Right lobe of liver (tissue), 6 donors: ENCODE measurements at places on chromosomes 12 and 14. TPM values are rescaled to one million over a fixed set of nuclear protein-coding genes. Genes with fewer than 3 reads are reported as not detected.

ACVRL1 gene
- 10.7 TPM for total RNA-seq

C12orf56 gene
- not detected for total RNA-seq

CCDC38 gene
- total RNA-seq = 1.2 TPM

BIN2 gene
- total RNA-seq = 5.8 TPM

ADCY4 gene
- 7.2 TPM for total RNA-seq

DCP1B gene
- total RNA-seq = 7.6 TPM

ESPL1 gene
- 0.04 TPM for total RNA-seq
